SW480 (cell line): ENCODE measurements at places on chromosomes 2 and 18.

DNA sequence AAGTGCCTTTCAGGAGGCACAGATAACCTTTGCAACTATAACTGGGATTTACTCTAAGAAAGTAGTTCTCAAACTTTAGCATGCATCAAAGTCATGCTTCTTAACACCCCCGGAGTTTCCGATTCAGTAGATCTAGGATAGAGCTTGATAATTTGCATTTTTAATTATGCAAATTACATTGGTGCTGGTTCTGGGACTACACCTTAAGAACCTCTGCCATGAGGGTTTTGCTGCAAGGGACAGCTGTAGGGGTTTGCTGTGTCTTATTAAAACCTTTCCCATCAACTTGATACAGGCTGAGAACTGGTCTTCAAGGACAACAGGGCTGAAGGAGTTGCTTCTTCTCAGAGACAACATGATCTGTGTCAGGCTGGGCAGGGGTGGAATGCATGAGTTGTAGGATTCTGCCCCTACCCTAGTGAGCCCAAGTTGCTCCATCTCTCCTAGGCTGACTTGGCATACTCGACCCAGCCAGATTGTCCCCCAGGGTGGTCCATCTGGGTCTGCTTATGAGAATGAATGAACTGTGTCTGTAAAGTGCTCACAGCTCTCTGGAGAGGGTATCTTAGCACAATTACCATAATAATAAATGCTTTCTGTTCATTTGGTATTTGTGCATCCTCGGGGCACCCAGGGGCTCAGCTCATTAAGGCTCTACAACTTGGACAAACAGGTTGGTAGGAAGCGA is 232.7 kb downstream of the CLIP4 start:
- no peak for DNase-seq

- DNase-seq: no peak
Measured at GRCh38 chr18:79864006-79864725, 66.4 kb downstream of the KCNG2 start.

GRCh38 chr2:104420420-104420819 is 433.5 kb upstream of the POU3F3 start:
- no peak for DNase-seq

GRCh38 chr2:10126632-10127026 is 4.1 kb downstream of the RRM2 start:
- no peak for DNase-seq

- DNase-seq: no peak
Measured at GRCh38 chr2:236370847-236371409, 106.7 kb upstream of the ASB18 start.

GRCh38 chr2:47064106-47064505 is 91.0 kb downstream of the STPG4 start:
- DNase-seq: no peak

- DNase-seq: no peak
Measured at GRCh38 chr2:224429441-224429810, 27.5 kb upstream of the FAM124B start.

DNA sequence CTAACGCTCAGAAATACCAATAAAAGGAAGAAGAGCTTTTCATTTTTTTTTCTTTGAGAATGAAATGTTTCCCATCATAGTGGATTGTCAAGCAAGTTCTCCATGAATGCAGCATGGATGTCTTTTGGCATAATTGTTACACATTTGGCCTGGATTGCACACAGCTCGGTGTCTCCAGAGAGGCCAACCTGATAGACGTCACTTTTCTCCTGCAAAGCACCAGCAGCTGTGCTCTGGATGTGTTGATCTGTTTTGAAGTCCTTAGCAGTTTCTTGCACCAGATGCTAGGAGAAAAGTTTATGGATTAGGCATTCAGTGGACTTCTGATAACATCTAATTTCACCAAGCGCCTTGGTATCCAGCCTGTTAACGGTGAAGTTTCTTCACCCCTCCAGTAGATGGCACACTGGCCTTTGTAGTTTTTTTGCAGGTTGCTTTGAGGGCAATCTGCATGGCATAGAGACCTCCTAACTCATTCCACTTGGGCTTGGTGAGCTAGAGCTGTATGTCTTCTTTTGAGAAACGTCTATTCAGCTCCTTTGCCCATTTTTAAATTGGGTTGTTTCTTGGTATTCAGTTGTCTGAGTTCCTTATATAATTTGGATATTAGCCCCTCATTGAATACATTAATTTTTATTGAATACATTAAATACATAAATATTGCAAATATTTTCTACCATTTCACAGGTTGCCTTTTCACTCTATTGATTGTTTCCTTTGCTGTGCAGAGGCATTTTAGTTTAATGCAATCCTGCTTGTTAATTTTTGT is 59.7 kb downstream of the PTH2R start:
- DNase-seq: peak; percentile 62

GRCh38 chr18:7370802-7371201 is 139.9 kb downstream of the LRRC30 start:
- DNase-seq: no peak

GRCh38 chr2:101464841-101465240 is 10.1 kb downstream of the RFX8 start:
- DNase-seq: no peak

- no peak for DNase-seq
Measured at GRCh38 chr2:217049956-217050355, 190.1 kb upstream of the TNP1 start.

DNA sequence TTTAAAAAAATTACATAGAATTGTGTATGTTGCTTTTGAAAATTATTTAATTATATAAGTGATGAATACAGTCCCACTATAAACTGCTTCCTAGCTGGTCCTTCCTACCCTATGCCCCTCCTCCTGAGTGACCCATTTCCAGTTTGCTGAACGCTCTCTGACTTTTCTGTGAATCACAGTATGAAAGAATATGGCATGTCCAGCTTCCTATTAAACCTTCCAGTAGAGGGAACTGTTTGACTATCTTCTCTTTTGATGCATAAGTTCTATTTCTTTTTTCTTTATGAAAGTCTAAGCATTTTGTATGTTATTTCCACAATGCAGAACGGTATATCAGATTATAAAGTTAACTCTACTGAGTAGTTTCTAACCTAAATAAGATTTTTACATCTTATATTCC is 41.3 kb downstream of the PSMG2 start:
- DNase-seq: peak; percentile 70

- peak; percentile 42 for DNase-seq
Measured at GRCh38 chr2:134718817-134719814, at the start of gene TMEM163. Gene TMEM163 (minus strand): TSS chr2:134719000.

DNA sequence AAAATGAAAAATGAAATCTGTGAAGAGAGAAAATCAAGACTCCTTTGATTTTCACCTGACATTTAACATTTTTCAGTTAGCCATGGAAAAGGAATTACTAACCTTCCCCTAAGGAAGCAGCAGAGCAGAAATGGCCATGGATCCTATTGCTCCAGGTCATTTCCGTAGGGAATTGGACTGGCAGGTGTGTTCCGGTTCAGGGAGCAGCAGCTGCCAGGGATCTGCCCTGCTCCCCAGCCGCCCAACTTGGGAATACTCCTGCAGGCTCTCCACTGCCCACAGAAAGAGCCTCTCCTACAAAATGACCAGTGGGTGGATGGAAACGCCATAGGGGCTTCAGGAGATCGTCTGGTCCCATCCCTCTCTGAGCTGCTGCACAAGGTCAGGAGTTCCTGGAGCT is 86.0 kb upstream of the MAPK4 start:
- no peak for DNase-seq

GRCh38 chr2:239605976-239606375 is 205.2 kb upstream of the HDAC4 start:
- no peak for DNase-seq

- DNase-seq: peak; percentile 49
Measured at GRCh38 chr18:23870676-23871380, 143.7 kb upstream of the TTC39C start.

GRCh38 chr2:126696644-126697520 is 40.9 kb downstream of the GYPC start:
- DNase-seq: no peak

DNA sequence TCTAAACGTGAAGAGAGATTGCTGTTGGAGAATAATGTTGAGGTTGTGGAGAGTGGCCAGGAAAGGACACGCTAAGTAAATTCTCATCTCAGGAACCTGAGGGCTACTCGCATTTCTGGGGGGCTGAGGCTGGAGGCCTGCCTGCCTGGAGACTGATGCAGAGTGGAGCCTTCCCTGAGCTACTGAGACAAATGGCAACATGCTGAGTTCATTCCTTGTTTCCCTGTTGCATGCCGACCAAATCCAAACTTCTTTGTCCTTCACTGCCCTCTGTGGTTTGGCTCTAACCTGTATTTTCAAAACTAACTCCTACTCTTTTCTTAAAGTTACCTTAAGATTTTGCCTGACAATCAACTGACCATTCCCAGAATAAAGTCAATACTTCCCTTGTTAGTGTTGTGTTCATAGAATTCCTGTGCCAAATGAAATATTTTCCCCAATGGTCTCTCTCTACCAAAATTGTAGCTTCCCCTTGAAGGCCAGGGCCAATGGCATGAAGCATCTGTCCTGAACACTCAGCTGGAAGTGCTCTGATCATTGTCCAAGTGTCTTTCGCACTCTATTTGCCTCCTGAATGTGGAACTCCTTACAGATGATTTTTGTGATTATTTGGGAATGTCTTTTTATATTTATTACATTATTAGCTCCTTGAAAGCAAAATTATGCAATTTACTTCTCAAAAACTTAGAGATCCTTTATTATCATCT is 1085.6 kb downstream of the SOCS6 start:
- no peak for DNase-seq

DNA sequence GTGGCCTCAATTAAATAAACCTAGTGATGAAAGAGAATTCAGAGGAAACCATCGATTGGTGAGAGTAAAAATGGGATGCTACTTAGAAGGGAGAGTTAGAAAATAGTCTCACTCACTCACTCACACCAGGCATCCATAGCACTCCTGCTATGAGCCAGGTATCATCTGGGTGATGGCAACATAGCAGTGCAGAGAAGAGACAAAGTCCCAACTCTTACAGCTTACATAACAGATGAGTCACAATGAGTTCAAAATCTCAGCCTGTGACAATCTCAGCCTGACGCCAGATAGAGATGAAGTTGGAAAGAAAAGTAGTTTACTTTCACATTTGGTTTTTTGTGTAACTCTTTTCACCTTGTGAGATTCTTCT is 55.4 kb upstream of the THOC1 start:
- DNase-seq: peak; percentile 11

- no peak for DNase-seq
Measured at GRCh38 chr2:10387033-10387432, 61.1 kb downstream of the ODC1 start.

DNA sequence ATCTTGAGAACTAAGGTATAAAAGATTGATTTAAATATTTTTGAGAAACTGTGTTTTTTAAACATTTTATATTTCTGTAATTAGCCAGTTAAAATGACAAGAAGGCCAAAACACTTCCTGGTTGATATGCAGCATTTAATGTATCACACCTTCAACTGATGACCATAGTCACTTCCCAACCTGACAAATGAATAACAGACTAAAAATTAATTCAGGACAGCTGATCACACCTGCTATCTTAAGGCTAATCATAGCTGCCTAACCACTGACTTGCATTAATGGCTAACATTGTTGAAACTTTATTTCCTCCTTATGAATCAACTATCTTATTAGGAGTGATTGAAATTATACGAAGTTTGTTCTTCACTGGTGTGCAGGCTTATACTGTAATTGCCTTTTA is 125.8 kb upstream of the MSTN start:
- no peak for DNase-seq
